ENCODE measurements at places on chromosomes 12 and 14.
A peak's percentile ranks its signal among the peaks of the same experiment; 100 is the strongest.

DNA sequence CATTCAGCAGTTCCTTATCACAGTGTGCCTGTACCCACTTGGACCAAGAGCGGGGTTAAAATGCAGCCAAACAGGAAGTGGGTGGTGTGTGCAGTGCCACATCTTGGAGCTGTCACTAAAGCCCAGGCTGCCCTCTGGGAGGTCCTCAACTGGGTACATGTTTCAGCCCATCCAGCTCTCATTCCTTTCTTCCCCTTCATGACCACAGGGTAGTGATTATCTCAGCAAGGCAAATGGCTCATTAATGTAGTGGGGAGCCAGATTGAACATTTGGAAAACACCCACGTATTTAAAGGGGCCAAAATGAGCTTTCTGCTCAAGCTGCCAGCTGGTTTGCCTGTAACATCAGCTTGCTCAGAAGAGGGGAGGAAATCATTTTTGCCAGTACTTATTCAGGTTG is 210.8 kb upstream of the BTG1 start:
- DNase-seq, result no peak

- DNase-seq, result no peak
Measured at GRCh38 chr12:132771126-132771838, 9.7 kb upstream of the ANKLE2 start.

GRCh38 chr14:50520947-50521815 is 11.2 kb downstream of the MAP4K5 start:
- DNase-seq, result no peak

DNA sequence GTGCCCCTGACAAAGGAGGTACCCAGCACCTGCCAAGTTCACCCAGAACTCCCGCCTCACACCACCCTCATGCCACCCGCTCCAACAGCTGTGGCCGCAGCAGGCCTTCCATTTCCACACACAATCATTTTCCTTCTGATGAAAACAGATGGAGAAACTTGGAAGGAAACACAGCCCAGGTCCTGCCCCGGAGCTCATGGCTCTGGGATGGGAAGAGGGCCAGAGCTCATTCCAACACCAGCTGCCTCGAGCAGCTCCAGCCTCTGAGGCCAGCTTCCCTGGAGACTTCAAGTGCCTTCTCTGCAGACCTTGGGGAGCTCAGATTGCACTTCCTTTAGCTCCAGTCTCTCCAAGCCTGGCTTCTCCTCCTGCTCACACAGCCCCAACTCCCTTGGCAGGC is 55.1 kb upstream of the CMKLR1 start:
- DNase-seq, result peak; percentile 30

DNA sequence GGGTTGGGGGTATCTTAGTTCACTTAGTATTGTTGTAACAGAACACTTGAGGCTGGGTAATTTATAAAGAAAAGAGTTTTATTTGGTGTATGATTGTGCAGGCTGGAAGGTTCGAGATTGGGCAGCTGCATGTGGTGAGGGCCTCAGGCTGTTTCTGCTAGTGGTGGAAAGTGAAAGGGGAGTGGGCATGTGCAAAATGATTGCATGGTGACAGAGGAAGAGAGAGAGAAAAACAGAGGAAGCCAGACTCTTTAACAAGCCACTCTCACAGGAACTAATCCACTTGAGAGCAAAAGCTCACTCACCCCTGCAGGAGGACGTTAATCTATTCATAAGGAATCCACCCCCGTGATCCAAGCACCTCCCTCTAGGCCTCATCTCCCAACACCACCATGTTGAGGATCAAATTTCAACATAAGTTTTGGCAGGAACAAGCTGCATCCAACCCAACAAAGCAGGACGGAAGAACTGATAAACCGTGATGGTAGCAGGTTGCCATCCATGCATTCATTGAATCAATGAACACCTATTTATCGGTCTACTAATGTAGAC is 165.0 kb upstream of the GZMB start:
- DNase-seq, result no peak

DNA sequence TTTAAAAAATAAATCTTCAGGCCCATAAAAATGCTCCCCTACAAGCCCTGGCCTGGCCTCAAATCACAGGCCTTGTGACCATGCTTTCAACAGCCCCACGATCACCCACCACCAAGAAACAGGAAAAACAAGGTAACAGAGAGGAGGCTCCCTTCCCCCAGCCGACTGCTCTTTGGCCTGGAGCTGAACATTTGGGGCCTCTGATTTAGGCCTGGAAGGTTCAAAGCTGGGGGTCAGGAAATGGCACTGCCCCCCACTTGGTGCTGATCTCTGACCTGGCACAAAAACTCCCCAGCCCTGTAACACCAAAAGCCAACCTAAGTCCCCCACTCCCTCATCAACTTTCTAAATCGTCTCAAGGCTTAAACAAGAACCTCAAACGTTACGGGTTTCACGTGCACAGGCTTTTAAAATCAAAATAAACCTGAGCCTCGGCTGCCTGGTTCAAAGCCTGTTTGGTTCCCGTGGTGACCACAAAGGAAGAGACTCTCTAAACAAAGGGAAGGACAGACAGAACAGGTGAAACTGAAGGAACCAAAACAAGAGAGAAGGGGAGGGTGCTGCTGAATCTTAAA is 9.0 kb downstream of the ACTN1 start:
- DNase-seq, result no peak

GRCh38 chr14:35687335-35687939 is 121.7 kb downstream of the RALGAPA1 start:
- peak; percentile 4 for DNase-seq

DNA sequence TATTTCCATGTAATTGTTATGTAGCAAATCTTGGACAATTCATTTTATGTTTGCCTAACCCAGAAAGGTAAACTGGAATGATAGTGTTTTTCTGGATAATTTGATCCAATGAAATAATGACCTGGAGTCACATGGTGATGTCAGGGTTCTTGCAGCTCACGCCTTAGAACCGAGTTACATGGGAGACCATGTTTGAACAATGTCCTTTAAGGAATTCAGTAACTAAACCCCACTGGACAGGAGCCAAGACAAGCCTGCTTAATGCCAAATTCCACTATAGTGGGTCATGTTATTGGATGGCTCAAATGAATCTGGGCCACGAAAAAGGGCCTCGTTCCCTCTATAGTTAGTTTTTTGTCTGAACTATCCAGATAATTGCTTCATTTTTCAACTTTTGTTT is 255.8 kb upstream of the HMGA2 start:
- no peak for DNase-seq

GRCh38 chr14:89013098-89013504 is 188.7 kb downstream of the TTC8 start:
- no peak for DNase-seq

DNA sequence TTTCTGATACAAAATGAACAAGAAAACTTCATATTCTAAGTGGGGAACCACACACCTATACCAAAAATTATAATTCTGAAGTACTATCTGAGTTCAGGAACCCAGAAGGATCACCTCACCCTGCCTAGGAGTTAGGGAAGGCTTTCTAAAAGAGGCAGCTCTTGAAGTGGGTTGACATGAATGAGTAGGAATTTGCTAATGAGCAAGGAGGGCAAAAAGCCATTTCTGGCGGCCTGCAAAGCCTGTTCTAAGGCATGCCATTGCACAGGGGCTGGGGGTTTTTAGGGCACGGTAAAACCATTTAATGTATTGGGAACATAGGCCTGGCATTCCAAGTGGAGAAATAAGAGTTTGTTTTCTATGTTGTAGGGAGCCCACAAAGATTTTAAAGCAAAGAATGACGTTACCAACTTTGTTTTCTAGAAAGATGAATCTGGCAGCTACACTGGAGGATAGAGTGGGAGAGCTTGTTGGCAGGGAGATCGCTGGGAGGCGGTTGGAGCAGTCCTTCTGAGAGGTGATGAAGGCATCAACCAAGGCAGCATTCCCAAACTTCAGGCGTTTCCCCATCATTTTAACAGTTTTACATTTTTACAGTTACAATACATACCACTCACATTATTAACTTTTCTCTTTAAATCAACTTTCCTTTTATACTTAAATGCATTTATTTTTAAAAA is 14.1 kb downstream of the IFT43 start:
- no peak for DNase-seq

DNA sequence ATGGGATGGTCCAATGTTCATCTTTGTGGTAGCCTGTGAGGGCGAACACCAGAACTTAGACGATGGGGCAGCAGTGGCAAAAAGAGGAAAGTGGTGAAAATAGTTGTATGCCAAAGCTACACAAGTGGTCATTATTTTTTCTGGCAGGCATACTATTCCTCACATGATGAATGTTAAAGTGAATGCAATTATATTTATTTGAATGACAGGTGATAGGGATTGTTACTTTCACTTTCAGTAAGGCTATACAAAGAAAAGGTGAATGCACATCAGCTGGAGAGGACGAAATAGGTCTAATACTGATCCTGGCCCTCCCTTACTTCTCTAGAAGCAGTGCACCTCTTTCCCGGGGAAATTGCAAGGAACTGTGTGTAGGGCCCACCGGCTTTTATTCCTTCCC is 470.1 kb downstream of the TMTC2 start:
- no peak for DNase-seq

GRCh38 chr12:120711411-120711810 is 1.2 kb downstream of the UNC119B start:
- DNase-seq, result no peak

DNA sequence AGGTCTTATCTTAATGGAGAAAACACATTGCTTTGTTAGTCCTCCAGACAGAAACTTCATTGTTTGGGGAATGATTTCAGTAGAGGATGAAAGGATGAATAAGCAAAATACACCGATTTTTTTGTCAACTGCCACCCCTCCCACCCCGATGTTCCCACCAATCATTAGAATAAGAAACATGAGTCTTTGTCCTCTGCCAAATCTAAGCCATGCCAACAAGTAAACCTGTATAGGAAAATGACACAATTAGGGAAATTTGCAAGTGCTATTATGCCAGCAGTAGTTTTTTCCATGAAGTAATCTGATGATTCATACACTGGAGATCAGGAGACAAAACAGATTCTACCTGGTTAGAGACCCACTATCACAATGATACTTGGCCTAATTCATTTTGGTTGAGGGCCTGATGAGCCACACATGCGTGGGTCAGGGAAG is 35.9 kb downstream of the FLRT2 start:
- DNase-seq, result no peak

DNA sequence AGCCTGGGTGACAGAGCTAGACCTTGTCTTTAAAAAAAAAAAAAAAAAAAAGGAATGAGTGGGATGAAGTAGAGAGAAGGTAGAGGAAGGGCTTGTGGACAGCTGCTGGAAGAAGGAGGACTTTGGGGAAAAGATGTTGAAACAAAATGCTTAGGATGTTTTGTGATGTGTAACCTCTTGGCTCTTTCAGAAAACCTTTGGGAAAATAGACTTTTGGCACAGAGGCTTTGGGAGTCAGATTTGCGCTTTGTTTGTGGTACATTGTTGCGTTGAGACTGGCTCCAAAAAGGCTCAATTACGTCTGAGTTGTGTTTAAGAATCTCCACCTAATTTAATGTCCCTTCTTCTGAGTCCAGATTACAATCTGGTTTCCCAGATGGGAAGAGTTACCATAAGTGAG is 32.9 kb upstream of the SPTLC2 start:
- no peak for DNase-seq

- no peak for DNase-seq
Measured at GRCh38 chr14:75430526-75430925, 2.7 kb downstream of the JDP2 start.

GRCh38 chr14:91329486-91330014 is 85.0 kb upstream of the GPR68 start:
- no peak for DNase-seq

- DNase-seq, result peak; percentile 74
Measured at GRCh38 chr12:6532927-6533652, 1.2 kb upstream of the GAPDH start.

GRCh38 chr12:132165584-132165983 is 21.3 kb downstream of the NOC4L start:
- no peak for DNase-seq

DNA sequence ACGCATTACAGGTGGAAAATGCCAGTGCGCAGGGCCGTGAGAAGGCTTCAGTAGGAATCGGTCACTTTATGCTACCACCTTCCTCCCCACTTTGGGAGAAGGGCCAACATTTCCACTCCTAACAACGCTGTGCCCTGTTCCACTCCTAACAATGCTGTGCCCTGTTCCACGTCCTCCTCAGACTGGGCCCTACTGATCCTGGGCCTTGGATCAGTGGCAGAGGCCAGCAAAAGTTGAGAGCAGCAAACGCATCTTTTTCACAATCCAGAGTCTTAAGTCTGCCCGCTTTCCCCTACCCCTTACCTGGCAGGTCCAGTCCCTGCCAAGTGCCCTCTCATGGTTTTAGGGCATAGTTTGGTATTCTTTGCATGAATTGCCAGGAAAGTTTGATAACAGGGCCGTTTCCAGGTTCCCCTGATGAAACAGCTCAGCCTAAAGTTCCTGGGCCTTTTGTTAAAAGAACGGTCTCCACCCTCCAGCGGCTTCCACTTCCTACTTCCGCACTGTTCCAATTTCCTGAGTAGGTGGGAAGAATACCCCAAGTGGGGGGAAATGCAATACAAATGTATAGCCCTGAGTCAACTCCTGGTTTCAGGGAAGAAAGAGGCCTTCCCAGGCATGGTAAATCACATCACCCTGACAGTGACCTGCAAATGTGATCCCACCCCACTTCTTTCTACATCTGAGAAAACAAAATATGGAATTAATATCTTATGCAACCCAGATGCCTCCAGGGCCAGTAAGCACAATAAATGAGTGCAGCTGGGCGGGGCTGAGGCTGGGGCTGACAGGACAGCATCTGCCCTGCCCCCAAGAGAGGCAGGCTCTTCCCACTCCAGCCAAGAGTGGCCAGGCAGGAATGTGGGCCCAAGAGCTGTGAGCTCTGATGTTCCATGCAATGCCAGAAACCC is 15.0 kb downstream of the KCTD10 start:
- no peak for DNase-seq

GRCh38 chr14:94689218-94689984 is 77.2 kb downstream of the SERPINA3 start:
- peak; percentile 66 for DNase-seq

- no peak for DNase-seq
Measured at GRCh38 chr12:52014567-52015530, 8.1 kb downstream of the TAMALIN start.

DNA sequence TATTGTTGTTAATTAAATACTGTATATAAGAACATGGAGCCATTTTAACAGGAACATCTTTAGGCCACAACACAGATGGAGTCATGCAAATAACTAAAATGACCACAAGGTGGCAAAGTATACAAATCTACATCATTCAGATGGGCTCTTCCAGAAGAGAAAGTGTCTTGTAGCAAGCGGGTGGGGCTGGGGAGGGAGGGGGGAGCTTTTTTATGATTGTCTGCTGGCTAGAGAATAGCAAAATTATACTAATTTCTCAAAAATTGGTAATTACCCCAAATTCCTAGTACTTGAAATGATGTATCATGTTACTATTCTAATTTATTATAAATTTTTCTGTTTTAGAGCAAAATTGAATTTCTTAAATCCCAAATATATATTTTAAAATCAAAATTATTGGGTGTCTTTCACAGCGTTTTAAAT is 378.7 kb downstream of the PRKD1 start:
- DNase-seq, result peak; percentile 47
